ENCODE measurements at places on chromosomes 2 and 18.

GRCh38 chr2:94874277-94874997 lies 3.2 kb downstream of the TEKT4 start:
- peak; percentile 67 for DNase-seq

DNA sequence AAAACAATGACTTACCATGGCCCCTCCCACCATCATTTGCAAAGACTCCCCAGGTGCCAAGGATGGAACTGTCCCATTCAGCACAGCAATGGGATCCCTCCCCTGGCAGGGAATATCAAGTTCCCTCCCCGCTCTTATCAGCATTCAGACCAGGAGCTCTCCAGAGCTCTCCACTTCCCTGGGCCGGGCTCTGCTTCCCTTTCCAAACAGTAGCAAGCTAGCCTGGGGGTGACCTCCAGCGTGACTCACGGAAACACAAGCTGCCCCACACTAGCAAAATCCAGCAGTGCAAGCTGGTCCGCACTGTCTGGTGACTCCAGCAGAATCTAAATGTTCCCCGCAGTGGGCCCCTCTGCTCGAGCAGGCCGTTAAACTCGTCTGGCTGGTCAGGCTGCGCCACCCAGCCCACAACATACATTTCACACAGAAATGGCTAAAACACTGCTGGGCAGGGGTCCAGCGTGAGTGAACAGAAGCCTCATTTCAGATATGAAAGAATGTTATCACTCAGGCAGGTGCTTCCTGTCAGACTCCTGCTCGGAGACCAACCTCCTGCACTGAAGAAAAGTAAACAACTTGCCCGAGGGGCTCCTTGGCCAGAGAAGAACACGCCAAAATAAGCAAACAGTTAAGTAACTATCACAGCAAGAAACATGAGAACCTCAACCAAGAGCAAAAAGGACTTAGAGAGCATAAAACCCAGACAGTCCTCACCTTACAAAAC lies 33.9 kb downstream of the STAT1 start:
- DNase-seq = no peak

GRCh38 chr2:23499439-23499838 lies 114.5 kb downstream of the KLHL29 start:
- no peak for DNase-seq

DNA sequence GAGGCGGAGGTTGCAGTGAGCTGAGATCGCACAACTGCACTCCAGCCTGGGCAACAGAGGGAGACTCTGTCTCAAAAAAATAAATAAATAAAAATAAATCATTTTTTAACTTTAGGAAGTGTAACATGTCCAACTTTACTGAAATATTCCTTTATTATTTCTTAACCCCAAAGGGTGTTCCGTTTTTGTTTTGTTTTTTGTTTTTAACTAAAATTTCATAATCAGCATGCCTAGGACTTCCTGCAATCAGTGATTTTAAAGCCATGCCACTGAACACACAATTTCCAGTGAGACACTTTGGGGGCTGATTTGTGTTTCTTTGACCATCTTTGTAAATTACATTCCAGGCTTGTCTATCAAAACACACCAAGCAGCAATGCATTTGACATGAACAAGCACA lies 7.1 kb downstream of the CATIP start:
- DNase-seq = no peak

- no peak for DNase-seq
Measured at GRCh38 chr18:79521416-79522205, 125.9 kb downstream of the NFATC1 start.
